ENCODE measurements at places on chromosomes 16 and 17.

- DNase-seq, result no peak
Measured at GRCh38 chr17:27306276-27306835, 12.4 kb downstream of the WSB1 start.

GRCh38 chr17:16932156-16932555, 39.8 kb downstream of the TNFRSF13B start:
- DNase-seq, result no peak

- no peak for DNase-seq
Measured at GRCh38 chr16:27472091-27473020, 70.4 kb downstream of the IL21R start.

DNA sequence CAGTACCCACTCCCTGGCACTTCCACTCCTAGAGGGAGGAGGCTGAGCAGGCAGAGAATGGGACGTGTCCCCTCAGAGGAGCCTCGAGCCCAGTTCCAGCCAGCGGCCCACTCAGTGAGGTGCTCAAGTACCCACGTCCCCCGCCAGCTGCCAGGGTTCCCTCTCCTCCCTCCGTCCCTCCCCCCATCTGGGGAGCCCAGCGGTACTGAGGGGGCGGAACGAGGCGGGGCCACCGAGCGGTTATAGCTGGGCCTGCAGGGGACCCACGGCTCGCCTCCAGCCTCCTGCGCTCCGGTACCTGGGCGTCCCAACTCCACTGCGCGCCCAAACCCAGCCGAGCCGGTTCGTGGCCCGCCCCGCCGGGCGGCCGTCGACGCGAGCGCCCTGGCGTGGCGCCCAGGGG, at the start of gene NPW:
TSS of gene NPW (plus strand) at position 268 of the 403 bp plus-strand sequence.
- DNase-seq, result no peak

GRCh38 chr16:86882586-86883280, 304.4 kb downstream of the FOXL1 start:
- no peak for DNase-seq

DNA sequence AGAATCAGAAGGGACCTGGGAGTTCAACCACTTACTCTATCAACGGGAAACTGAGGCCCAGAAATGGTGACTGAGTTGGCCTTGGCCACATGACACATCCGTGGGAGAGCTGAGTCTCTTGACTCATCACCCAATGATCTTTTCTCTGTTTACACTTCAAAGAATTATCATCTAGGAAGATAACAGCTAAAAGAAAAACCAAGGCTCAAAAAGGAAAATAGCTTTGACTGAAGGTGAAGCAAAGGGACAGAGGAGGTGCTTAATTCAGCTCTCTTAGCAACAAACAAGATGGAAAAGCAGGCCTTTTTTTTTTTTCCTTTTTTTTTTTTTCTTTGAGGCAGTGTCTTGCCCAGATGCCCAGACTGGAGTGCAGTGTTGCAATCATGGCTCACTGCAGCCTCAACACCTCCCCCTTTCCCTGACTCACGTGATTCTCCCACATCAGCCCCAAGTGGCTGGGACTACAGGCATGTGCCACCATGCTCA, 16.7 kb downstream of the ERCC4 start:
- DNase-seq, result no peak

GRCh38 chr16:27238591-27238990, 30.0 kb downstream of the NSMCE1 start:
- no peak for DNase-seq

GRCh38 chr16:29825145-29826044, 5.1 kb downstream of the MVP start:
- DNase-seq, result no peak

DNA sequence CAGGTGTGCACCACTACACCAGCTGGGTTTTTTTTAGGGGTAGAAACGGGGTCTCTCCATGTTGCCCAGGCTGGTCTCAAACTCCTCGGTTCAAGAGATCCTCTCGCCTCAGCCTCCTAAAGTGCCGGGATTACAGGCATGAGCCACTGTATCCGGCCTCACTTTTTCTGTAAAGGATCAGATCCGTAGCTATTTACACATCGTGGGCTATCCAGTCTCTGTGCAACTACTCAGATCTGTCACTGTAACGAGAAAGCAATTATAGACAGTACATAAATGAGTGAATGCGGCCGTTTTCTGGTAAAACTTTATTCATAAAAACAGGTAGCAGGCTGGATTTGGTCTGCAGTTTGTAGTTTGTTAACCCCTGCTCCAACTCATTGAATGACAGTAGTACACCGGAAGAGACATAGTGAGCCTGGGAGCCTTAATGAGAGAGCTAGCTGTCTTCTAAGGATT, 44.5 kb downstream of the VMP1 start:
- DNase-seq, result no peak

Measured in activated CD4-positive, alpha-beta T cell treated with anti-CD3 and anti-CD28 coated beads, Interleukin-2, amount 50 U/mL, for 24 hours (primary cell).